ENCODE measurements at places on chromosomes 1 and 21.
A peak's percentile ranks its signal among the peaks of the same experiment; 100 is the strongest.

DNA sequence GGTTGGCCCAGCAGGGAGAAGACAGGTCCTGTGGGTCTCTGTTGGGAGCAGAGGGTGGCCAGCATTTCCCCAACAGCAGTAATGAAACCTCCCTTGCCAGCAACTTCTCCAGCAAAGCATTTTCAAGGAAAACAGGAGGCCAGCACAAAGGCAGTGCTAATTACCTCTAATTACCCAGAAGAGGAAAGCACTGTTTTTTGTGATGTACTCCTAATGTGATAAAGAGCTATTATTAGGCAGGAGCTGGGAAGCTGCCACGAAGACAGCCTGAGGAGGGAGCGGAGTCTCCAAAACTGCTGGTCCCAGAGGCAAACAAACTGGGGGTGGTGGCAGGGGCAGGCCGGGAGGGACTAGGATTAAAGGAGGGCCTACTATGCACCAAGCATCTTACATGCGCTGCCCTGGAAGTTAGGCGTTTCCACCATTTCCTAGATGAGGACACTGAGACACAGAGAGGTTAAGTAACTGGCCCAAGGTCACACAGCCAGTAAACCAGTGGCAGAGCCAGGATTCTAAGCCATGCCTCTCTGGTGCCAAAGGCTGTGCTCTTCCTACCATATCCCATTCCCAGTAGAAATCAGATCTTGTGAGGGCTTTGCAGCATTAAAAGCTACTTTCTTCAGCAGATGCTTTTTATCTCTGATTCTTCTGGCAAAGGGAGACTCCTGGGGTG, 24.5 kb downstream of the HTR6 start:
- DNase-seq = no peak

- no peak for DNase-seq
These were observed 14.6 kb upstream of the TMEM61 start for GRCh38 chr1:54965624-54966340.

DNA sequence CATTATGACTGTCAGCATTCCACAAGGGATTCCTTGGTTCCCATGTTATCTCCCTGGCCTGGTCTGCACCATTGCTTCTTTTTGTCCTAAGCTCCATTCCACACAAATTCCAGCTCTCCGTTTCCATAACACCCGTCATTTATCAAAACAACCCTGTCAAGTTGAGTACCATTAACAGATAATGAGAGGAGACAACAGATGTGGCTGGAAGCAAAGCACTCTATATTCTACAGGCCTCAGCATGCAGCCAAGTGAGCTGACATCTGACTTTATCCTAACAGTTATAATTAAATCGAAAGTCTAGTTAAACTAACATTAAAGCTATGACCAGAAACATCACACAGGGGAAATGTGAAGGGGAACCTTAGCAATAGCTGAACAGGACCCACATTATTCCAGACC, 110.4 kb downstream of the RERE start:
- DNase-seq = no peak

DNA sequence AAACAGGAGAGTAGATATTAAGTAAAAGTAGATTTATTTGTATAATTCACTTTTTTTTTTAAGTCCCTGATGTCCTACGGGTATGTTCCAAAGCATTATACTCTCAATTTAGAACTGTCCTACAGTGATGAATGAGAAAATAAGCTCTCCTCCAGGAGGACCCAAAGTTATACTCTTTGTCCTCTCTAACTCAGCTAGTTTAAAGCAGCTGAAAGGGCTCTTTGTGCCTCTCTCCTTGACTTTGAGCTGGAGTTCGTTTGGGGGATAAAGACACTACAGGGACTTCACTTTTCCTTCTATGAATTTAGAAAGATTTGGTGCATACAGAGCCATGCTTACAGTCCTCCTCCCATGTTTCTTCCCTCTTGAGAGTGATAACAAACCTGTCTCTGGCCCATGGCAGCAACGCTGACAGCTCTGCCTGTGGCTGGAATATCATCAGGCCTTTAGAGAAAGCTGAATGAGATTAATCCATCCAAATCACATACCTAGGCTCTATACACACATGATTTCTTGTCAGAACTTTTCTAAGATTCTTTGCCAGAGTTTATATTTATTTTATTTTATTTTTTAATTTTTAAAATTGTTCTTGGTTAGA, 134.3 kb downstream of the PIK3R3 start:
- no peak for DNase-seq

- no peak for DNase-seq
These were observed 98.3 kb downstream of the COQ8A start for GRCh38 chr1:227038401-227038800.

- no peak for DNase-seq
These were observed 49.8 kb downstream of the ZBTB18 start for GRCh38 chr1:244100704-244101453.

GRCh38 chr1:67307251-67308060, at the start of gene IL12RB2:
TSS of gene IL12RB2 (plus strand) at chr1:67307873. CDS start at chr1:67320369, 12,496 bp downstream.
- peak; percentile 61 for DNase-seq

GRCh38 chr1:234545517-234546386, 64.2 kb downstream of the IRF2BP2 start:
- no peak for DNase-seq

DNA sequence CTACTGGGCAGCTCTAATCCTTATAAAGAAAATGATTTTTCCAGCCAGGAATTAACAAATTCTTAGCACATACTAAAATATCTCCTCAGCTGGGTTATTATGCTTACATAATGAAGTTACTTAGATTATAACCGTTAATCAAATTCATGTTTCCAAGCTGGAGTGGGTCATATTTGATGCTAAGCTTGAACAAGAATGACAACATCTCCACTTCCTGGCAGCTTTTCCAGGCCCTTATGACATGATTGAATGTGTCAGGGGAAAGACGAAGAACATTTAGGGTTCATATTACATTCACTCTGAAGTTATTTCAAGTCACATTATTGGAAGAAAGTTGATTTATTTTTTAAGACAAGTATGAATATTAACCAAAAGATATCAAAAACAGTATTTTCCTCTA, 333.7 kb downstream of the PCP4 start:
- DNase-seq = no peak

GRCh38 chr21:46001821-46002681, 20.5 kb downstream of the COL6A1 start:
- DNase-seq = no peak

DNA sequence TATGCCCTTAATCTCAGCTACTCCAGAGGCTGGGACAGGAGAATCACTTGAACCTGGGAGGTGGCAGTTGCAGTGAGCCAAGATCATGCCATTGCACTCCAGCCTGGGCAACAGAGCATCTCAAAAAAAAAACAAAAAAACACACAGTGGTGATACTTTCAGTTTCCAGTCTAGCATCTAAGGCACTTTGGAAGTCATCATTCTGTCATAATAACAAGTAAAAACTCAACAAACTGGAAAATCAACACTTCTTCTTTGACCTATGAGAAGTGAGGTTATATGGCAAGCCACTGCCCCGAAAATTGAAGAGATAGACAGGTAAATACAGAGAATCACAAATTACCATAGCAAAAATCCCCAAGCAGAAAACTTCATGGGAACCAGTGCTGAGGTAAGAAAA, 51.9 kb downstream of the IL12RB2 start:
- no peak for DNase-seq

GRCh38 chr1:202540014-202540413, 170.2 kb downstream of the SYT2 start:
- no peak for DNase-seq

GRCh38 chr1:174406421-174406820, 41.3 kb upstream of the GPR52 start:
- DNase-seq = no peak

- DNase-seq = no peak
These were observed 18.3 kb upstream of the MAP10 start for GRCh38 chr1:232786845-232787455.

DNA sequence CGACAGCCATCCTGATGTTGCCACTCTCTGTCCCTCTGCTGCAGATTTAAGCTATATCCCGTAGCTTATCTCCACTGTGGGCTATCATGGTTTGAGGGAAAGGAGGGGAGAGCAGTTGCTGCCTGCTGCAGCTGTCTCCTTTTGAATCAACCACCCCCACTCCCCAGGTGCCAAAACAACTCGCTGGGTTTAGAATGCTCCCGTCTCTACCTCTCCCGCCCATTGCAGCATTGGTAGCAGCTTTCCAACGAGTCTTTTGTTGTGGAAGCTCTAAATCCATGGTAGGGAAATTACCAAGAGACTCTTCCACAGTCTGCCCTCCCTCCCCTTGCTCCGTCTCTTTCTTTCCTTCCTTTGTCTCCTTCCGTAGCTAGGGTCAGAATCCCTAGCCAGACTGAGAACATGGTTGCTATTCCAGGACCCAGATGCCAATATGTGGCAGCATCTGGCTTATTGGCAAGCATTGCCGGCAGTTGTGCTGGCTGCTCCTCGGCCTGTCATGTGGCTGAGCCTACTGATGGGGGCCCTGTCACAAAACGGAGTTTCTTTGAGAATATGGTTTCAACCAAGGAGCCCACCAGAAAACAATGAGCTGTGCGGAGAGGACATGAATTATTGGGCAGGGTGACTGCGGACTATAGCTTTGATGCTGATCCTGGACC, 230.7 kb downstream of the RPS6KC1 start:
- DNase-seq = no peak

DNA sequence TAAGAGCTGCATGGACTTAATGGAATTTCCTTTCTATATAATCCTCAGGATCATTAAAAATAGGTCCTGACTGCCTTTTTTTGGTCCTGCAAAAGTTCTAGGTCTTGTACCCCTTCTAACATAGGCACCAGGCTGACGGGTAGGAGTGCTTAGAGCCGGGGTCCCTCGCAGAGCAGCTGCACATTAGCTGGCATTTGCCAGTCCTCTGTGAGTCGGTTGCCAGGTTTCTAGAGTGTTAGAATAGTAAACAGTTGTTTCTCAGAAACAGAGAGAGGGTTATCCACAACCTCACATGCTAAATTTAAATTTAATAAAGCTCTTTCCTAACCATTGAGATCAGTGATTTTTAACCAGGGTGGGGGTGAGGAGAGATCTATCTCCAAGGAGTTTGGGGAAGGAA, 35.4 kb upstream of the HEATR1 start:
- no peak for DNase-seq

DNA sequence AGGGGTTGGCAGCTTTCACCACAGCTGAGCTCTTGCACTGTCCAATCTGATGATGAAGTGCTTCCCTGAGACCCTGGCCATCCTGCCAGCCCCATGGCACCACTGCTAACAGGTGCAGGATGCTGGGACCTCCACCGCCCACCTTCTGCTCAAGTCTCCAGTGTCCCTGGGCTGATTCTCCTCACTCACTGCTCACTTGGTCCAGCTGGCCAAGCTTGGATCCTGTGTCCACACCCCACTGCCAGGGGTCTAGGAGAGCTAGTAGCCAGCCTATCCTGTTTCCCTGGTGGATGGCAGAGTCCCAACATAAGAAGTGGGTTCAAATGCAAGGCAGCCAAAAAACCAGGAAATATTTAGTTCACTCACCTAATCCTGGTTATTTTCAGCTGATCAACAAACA, 217.2 kb upstream of the IRF2BP2 start:
- no peak for DNase-seq

DNA sequence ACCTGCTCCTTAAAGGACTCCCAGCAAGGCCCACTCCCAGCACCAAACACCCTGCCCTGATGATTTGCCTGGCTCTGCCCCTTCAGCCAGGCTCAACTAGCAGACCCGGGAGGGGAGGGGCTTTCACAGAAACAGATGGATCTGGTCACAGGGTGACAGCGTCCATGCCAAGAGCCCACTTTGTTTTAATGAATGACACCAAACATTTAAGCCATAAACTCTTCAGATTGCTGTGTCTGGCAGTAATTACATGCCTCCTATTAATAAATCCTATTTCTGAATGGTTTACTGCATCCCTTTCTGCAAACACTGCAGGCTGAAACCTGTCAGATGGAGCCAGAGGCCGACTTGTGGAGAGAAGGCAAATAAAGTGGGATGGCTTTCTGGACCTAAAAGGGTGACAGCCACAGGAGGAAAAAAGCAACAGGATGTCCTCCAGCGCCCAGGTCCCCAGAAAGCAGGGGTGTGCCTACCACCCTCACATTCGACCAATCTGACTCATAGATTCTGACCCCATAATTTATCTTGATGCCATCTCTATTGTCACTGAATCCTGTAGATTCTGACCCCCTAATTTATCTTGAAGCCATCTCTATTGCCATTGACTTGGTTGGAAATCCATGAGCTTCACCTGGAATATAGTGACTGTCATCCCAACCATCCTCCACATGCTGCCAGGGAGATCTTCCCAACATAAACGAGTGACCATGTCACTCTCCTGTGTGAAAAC, 200.9 kb downstream of the PLPP3 start:
- DNase-seq = no peak

DNA sequence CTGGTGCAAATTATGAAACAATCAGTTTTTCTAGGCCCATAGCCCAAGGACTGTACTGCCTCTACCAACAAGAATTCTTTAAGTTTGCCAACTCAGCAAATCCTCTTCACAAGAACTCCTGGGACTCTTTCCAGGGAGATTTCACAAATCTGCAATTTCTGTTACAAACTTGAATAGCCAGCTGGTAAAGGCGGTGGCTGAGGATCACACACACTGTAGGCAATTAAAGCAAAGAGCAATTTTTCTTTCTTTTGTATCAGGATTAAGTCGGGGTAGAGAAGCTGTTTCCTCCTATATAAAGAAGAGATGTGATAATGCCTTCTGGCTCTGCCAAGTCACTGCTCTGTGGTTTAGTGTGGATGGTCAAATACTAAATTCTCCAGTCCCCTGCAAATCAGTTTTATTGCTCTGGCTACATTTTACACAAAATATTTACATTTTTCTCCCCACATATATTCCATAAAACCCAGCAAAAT, 1.7 kb downstream of the ALDH9A1 start:
- DNase-seq = no peak

DNA sequence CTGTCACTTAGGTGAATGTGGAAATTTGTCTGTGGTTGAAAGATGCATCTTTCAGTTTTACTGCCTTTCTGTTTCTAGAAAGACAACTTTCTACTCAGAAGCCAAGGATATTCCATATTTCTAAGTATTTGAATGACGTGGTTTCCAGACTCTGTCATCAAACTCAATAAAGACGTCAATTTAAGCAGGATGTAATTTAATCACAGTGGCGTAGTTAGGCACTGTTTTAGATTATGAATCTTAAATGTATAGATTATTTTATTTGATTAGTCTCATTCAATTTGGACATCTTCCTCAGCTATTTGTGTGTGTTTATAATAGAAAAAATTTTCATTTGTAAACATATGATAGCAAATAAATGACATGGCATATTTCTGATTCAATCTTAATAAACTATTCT, 298.9 kb downstream of the RYR2 start:
- DNase-seq = no peak

DNA sequence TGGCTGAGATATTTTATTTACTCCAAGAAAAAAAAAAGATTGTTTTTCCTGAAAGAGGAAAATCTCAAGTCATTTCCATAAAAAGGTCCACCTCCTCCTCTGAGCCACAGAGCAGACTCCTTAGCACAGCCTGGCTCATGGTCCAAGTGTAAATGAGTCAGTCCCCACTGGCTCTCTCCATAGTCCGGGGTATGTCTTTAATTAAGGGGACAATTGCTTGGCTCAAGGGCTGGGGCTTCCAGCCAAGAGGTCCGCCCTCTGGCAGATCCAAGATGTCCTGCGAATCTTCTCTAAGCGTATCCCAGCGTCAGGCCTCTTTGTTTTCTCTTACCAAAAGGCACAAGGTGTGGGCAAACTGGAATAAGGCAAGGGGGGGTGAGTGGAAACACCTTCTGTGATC, 33.3 kb downstream of the FOXD2 start:
- DNase-seq = no peak

All from stimulated activated CD4-positive, alpha-beta T cell treated with anti-CD3 and anti-CD28 coated beads, Interleukin-4, amount 100 ng/mL, for 1 hour (primary cell).